ENCODE measurements at places on chromosomes 6 and 20.

DNA sequence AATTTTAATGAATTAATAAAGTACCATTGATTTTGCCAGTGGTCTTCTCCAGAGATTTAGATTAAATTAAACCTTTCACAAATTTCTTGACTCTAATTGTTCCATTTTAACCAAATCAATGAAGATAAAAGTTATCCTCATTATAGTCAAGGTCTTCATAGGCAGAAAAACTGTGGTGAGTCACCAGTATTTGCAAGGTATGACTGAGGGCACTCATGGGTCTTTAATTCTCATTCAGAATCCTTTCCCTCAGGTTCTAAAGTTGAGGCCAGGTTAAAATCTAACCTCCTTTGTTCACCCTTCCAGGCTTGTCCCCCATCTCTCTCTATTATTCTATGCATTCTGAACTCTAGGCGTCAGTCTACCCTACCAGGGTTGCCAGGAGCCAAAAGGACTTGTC lies 93.9 kb downstream of the JAG1 start:
- DNase-seq = no peak

GRCh38 chr6:143078468-143079324 lies 18.0 kb downstream of the AIG1 start:
- DNase-seq = no peak

- DNase-seq = no peak
These were observed 19.2 kb downstream of the TRAM2 start for GRCh38 chr6:52557389-52558265.

- DNase-seq = peak; percentile 72
These were observed 1.2 kb upstream of the C6orf62 start for GRCh38 chr6:24720131-24720603.

DNA sequence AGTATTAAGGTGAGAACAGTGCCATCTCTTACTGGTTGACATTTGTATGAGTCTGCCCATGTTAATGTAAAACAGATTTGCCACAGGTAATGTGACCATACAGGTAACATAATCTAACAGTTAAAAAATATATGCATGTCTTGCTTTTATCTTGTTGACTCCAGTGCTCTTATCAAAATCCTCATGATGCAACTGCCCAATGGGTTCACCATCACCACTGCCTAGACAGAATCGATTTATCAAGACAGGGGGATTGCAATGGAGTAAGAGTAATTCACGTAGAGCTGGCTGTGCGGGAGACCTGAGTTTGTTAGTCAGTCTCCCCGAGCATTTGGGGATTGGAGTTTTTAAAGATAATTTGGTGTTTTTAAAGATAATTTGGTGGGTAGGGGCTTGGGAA lies 19.2 kb downstream of the SNX9 start:
- no peak for DNase-seq

GRCh38 chr20:20395087-20395486 lies 27.2 kb downstream of the INSM1 start:
- no peak for DNase-seq

DNA sequence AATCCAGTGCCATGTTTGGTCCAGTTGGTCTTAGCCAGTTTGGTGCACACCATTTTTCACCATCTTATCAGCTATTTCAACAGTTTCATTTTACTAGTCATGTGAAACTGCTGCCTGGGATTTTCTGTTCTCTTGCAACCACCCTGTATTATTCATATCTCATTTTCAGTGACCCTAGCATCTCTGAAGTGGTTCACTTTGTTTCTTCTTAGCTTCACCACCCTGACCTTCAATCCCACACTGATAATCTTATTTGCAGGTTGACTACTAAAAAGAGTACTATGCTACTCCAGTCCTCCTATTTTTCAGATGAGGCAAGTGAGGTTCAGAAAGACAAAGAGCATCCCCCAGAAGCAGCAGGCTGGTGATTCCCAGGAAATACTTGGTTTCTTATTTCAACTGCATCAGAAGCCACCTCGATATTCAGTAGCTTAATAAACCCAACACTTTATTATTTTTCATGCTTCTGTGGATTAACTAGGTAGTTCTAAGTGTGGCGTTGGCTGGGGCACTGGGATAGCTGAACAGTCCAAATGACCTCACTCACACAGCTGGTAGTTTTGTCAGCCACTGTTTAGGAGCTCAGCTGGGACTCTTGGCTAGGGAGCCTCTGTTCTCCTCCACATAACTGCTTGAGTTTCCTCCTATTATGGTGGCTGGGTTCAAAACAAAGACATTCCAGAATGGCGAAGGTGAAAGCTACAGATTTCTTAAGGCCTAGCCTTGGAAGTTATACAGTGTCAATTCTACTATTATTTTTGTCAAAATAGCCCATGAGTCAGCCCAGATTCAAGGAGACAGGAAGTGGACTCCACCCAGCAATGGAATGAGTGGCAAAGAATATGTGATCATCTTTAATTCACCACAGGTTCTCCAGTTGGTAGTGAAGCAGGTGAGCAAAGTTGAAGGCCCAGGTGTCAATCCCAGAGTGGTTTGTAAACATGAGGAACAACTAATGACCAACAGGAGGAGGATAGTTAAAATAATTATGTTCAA lies 40.6 kb downstream of the BPIFB4 start:
- DNase-seq = no peak

DNA sequence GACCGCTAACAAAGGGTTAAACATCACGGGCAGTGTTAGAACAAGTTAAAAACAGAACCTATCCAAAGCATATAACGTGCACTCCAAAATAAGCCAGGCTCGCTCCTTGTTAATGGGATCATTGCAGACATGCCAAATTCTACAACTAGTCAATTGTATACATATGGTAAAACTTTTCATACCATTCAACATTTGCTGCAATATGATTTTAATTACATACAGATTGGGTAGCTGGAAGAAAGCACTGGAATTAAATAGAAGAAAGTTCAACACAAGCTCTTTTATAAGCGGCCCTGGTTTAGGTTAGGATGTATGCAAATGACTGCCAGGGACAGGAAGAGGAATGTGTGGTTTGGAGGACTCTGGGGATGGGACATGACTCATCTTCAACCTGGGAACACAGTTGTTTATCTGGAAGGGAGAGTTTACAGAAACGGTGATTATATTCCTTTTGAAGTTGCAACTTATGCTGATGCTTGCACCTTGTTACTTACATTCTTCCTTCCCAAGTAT lies 62.5 kb upstream of the TIAM2 start:
- DNase-seq = no peak

- no peak for DNase-seq
These were observed 8.0 kb downstream of the SLC18B1 start for GRCh38 chr6:132790450-132790849.

DNA sequence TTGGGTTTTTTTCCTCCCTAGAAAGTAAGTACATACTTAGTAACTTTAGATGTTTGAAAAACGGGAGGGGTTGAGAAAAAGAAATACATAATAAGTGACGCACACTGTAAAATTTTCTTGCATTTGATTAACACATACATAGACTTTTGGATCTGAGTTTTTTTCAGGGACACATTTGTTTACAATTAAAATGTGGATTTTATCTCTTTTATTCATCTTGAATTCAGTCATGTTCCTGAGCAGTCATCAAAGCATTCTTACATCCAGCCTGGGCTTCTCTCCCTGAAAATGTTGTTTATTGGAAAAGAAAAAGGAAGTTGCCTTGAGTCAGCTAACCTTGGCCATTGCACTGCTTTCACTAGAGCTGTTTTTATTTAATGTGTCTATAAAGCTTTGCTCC lies 8.7 kb upstream of the RPP40 start:
- no peak for DNase-seq

- no peak for DNase-seq
These were observed 86.1 kb downstream of the SLX4IP start for GRCh38 chr20:10521068-10521831.

- no peak for DNase-seq
These were observed 139.3 kb upstream of the COL21A1 start for GRCh38 chr6:56386717-56387116.

GRCh38 chr20:23362392-23363256 lies 642 bp downstream of the GZF1 start:
- no peak for DNase-seq

- no peak for DNase-seq
These were observed 59.1 kb upstream of the TMEM244 start for GRCh38 chr6:129920103-129920798.

GRCh38 chr20:13898012-13898612 lies 92.3 kb downstream of the SEL1L2 start:
- no peak for DNase-seq

- no peak for DNase-seq
These were observed 3.6 kb downstream of the MAP3K7 start for GRCh38 chr6:90583179-90583835.

- DNase-seq = no peak
These were observed 315.9 kb downstream of the TFAP2A start for GRCh38 chr6:10098756-10099528.

- DNase-seq = no peak
These were observed 416 bp downstream of the RSPH4A start for GRCh38 chr6:116616737-116617053.

GRCh38 chr20:17783671-17784070 lies 83.9 kb downstream of the BANF2 start:
- DNase-seq = no peak

GRCh38 chr6:117960877-117961276 lies 53.8 kb downstream of the SLC35F1 start:
- DNase-seq = no peak

DNA sequence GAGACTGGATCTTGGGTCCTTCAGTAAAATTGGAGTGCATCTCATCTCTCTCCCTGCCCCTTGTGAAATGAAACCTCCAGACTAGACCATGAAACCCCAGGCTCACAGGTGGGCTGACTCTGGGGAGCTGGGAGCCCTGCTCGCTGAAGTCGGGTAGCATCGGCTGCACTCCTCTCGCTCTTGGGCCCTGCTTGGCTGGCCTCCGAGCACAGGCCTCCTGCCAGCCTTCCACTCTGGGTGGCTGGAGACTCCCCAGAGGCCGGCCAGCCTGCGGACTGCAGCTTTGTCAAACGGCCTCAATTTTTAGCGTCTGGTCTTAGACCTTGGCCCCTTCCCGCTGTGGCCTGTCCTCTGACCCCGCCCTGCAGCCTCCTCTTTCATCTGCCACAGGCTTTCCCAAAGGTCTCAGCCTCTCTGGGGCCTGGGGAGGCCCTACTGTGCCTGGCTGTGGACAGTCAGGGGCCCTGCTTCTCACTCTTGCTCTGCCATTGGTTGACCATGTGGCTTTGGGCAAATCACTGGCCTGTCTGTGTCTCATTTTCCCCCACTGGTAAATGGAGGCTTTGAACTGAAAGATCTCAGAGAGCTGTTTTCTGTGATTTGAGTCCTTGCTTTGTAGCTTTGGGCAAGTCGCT lies 45.1 kb downstream of the SRC start:
- DNase-seq = no peak

GRCh38 chr6:137217801-137218472 lies 1.2 kb downstream of the IFNGR1 start:
- DNase-seq = no peak

GRCh38 chr6:143948208-143948607 lies 59.9 kb downstream of the PLAGL1 start:
- DNase-seq = no peak

GRCh38 chr6:26170181-26170580 lies 83.0 kb downstream of the HFE start:
- DNase-seq = no peak

DNA sequence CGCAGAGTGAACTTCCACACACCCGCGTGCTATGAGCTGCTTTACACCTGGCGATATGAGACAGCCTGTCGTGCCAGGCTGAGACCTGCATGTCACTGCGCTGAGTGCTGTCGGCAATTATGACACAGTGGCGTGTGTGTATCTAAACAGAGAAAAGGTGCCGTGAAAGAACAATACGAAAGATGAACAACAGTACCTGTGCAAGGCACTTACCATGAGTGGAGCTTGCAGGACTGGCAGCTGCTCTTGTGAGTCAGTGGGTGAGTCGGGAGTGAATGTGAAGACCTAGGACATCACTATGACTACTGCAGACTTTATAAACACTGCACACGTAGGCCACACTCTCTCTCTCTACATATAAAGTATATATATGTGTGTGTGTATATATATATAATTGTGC lies 68.5 kb upstream of the DUSP22 start:
- no peak for DNase-seq

DNA sequence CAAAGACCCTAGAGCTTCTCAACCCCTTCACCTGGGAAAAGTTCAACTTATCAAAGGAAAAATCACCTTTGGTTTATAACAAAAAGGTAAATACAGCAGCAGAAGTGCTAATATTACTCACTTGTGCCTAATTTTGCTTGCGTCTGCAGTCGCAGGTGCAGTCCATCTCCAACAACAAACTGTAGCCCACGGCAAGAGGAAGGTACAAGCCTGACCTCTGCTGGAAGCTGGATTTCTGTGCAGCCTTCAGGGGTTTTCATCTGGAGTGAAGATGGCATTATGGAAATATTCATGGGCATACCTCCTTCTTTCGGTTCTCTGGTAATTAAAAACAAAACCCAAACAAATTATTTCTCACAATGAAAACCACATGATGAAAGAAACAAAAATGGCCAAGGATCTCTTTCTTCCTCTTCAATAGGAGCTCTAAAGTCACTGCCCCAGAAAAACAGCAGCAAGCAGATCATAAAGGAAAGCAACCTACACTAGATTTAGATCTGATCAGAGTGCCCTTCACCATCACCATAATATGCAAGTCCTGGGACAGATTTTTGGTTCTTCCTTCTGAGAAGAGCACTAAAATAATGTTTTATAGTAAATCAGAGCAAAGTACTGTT lies 7.8 kb downstream of the UBE3D start:
- no peak for DNase-seq

GRCh38 chr6:124999105-124999764 lies 37.0 kb downstream of the RNF217 start:
- DNase-seq = no peak

DNA sequence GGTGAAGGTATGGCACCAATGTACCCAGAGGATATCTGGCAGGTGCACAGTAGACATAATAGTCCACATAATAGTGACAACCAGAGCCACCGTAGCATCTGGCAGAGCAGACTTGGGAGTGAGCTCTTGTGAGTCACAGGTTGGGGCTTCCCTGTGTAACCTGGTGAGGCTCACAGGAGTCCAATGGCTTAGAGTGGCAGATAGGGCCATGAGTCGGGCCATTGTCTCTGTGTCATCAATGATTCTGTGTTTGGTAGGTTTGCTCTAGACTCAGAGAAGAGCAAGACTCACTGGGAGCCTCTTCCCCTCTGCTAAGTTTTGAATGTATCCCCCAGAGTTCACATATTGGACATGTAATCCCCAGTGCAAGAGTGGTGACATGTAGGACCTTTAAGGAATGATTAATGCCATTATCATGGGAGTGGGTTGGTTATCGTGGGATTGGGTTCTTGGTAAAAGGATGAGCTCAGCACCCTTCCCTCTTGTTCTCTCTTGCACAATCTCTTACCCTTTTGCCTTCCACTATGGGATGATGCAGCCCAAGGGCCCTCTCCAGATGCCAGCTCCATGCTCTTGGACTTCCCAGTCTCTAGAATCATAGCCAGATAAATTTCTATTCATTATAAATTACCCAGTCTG lies 22.6 kb upstream of the SIRPA start:
- no peak for DNase-seq

DNA sequence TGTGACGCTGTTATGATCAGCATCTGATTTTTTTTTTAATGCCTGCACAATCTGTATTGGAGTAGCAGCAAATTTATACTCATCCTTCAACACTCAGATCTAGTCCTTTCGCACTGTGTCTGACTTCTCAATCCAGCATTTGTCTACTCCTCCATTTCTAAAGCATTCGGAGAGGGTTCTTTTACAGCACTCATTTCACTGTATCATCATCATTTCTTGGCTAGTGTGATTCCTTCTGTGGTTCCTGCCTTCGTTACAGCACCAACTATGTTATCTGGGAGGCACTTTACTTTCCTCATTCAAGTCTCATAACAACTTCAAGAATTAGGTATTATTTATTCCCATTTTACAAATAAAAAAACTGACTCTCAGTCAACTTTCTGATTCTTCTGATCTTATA lies 18.0 kb downstream of the NUDT3 start:
- no peak for DNase-seq
